ENCODE measurements at places on chromosomes 12 and 14.
A peak's percentile ranks its signal among the peaks of the same experiment; 100 is the strongest.

DNA sequence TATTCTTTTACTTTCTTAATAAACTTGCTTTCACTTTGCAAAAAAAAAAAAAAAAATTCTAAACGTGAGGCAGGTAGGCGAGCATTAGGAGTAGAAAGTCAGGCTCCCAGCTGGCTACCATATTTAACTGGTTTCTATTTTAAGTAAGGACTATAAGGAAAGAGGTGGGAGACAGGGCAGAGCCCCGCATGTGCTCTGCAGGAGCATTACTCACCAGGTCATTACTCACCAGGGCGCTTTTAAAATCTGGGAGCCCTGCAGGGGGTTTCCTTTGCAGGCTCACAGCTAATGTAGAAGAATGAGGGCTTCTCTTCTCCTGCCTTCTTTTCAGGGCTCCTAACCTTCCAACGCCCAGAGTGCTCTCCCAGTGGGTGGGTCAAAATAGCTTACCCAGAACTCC, 14.0 kb upstream of the DPF3 start:
- no peak for DNase-seq

GRCh38 chr12:47021298-47021697, 58.1 kb upstream of the PCED1B start:
- peak; percentile 57 for DNase-seq

DNA sequence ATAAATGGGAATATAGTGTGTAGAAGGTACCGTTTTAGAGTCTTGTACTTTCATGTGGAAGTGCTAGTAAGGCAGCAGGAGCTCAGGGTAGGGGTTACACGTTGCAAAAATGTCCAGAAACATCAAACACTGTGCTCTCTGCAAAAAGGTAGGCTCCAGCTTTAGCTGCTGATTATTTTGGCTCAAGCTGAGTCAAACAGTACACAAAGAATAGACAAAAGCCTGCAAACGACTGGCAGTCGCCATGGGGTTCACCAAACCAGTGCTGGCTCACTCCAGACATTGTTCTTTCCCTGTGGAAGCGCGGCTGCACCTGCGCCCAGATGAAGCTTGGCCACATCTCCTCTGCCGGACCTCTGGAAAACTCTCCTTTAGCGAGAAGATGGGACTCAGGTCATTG, 45.3 kb upstream of the NAA30 start:
- DNase-seq, result no peak

- no peak for DNase-seq
These were observed 39.2 kb upstream of the AMN1 start for GRCh38 chr12:31768046-31768445.

DNA sequence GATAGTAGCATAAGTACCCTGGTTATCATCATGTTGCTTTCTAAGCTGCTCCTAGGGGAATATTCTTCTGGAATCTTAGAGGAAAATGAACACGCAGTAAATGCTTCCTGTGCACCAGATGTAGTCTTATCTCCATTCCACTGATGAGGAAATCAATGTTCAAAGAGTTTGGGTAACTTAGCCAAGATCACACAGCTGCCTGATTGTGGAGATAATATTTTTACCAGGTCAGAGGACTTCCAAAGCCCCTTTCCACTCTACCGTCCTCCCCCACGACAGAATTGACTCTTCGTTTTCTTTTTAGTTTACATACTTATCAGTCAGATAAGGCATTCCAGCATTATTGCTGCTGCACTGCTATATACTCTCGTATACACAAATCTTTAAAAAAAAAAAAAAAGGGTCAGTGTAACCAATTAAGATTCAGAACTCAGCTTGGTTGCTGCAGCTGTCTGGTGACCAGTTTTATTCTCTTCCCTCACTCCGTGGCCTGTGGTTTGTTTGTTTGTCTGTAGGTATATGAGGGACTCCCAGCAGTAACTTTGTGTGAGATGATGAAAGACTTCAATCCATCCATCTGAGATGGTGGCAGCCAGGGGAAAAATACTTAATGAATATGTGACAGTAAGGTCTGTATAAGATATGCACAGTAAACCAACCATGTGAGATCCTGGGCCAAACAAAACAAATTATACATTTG, 110.5 kb downstream of the TGFB3 start:
- DNase-seq, result no peak

DNA sequence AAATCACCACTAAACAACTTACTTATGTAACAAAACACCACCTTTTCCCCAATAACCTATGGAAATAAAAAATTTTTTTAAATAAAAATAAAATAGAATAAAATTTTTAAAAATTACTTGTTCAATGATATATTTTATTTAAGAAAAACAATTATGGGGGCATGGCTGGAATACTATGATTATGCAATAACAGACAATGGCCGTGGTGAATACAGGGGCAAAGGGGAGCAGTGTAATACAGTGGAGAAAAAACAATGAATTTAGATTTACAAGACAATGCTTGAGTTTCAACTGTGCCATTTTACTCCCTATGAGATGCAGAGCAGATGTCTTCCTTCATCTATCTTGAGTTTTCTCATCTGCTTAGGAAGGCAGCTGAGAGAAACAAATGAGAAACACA, 72.9 kb downstream of the BLTP3B start:
- no peak for DNase-seq

DNA sequence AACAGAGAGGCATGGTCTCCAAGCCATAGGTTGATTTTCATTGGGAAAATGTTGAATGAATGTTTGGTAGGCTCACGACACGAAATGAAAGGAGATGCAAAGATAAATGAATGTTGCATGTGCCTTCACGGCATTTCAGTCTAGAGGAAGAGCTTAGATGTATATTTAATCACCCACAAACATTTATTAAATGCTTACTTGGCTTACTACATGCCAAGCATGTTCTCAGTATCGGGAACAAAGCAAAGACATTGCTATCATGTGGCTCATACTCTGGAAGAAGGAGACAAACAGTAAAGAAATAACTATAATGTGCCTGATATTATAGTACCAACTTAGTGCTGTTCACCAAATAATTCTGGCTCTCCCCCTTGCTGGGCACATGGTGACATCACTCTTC, 133.5 kb downstream of the LLPH start:
- DNase-seq, result no peak

DNA sequence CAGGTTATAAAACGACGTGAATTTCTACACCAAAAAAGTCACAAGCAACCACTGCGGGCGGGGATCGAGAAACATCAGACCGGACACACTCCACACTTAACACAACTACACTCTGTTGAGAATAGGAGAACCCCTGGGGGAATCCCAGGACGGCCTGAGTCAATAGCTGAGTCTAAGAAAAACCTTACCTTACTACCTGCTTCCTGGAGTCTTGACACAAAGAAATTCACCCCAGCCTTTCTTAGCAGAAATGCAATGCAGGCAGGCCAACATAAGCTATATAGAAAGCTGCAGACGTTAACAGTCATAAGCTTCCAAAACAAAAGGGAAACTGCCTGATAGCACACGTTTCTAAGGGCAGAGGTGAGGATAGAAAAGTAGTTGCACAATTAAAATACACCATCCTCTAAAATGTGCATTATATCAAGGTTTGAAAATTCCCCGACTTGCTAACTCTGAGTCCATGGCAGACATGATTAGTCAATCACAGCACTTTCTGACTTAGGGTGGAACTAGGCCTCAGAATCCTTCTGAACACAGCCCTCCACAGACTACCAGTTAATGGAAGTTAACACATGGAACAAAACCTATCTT, 68.0 kb downstream of the CCDC88C start:
- DNase-seq, result no peak

- DNase-seq, result no peak
These were observed 113.1 kb downstream of the TMTC3 start for GRCh38 chr12:88255224-88255623.

GRCh38 chr14:65290830-65291229, 121.7 kb upstream of the FUT8 start:
- no peak for DNase-seq

DNA sequence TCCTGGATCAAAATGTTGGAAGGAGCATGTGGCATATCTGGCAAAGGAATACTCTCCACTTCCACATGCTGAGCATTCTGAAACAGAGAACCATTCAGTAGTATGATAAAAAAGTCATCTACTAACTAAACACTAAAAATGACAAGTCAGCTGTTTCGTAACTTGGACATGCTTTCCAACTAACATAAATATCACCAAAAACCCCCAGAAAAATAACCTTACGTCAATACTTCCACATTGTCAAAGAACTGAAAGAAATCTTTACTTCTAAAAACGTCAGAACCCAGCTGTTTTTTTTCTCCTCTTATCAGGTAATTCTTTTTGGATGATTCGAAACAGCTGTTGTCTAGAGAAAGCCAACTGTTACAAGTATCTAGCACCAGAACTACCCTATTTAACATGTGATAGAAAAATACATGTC, 8.2 kb downstream of the WBP11 start:
- no peak for DNase-seq

Measured in NCI-H2227 treated with DMSO at 0.1 percent for 48 hours (cell line).